ENCODE measurements at places on chromosomes 16 and 17. TPM values are rescaled to one million over a fixed set of nuclear protein-coding genes. Genes with fewer than 3 reads are reported as not detected.
A peak's percentile ranks its signal among the peaks of the same experiment; 100 is the strongest.

- DNase-seq = peak; percentile 25
These were observed 11.9 kb upstream of the RASD1 start for GRCh38 chr17:17508019-17508535.

The PDPK1 gene
- total RNA-seq = 73.3 TPM

DNA sequence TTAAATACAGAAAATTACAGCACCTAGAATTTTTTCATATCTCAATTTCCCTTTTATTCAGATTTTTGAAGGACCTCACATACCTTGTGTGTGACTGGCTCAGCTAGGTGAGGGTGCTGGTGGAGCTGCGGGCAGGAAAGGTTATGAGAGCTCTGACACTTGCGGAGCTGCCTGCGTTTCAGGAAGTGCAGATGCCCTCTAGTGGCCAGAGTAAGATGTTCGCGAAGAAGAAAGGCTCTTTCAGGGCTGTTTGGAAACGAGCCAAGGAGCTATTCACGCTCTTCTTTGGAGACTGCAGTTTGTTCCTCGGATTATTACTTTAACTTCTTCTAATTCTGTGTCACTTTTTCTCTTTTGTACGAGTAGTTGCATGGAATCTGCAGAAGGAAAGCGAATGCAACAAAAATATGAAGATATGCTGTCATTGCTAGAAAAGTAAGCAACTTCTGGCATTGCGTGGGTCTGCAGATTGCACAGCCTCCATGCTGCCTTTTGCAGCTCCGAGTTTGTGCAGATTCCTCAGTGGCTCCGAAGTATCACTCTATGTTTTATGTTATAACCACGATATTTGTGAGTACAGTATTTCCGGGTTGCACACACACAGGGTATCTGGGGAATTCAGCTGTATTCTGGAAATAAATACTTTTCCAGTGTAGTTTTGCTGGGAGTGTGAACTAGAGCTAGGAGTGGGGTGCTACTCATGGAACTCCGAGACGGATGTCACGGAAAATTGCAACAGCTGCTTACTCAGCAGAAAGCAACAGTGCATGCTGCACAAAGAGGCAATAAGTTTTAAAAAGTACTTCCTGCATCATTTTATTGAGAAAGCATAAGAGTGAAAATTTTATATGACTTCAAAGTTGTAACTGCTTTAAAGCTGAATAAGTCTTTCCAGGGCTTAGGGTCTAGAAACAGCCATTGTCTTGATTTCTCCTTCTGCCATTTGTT lies 46.3 kb downstream of the DNAH9 start:
- peak; percentile 87 for DNase-seq

DNA sequence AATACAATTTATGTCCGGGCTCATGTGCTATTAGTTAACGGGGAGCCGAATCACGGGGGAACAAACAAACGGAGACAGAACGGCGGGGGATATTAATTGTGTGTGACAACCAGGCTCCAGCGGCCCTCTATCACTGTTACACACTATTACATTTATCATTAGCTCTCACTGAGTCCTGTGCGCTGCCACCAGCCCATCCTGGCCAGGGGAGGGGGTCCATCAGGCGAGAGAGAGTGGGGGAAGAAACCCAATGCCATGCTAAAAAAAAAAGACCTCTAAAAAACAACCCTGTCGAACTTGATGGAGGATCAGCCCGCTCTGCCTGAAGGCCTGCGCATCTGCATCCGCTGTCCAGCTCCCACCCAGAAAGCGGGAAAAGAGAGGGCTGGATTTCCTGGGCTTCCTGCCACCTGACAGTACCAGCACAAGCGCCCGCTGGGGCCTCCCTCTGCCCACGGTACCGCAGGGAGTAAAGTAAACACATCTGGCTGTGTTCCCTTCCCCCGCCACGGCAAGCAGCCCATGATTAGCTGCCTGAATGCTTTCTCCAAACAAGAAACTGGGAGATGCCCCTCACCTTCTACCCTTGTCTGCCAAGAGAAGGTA lies 41.7 kb downstream of the PIPOX start:
- DNase-seq = no peak

DNA sequence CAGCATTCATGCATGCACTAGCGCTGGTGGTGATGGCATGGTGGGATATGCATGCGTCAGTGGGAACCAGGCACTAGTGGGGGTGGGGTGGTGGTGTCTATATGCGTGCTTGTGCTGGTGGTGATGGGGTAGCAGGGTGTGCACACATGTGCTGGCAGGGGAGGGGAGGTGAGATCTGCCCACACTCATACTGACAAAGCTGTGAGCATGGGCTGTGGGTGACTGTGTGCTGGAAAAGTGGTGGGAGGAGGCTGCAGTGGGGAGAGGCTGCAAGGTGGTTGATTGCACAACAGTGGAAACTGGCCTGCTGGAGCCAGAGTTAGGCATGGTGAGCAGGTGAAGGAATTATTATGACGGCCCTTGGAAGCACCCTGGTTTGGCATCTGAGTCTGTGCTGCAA lies 31.3 kb upstream of the TEKT1 start:
- no peak for DNase-seq

DNA sequence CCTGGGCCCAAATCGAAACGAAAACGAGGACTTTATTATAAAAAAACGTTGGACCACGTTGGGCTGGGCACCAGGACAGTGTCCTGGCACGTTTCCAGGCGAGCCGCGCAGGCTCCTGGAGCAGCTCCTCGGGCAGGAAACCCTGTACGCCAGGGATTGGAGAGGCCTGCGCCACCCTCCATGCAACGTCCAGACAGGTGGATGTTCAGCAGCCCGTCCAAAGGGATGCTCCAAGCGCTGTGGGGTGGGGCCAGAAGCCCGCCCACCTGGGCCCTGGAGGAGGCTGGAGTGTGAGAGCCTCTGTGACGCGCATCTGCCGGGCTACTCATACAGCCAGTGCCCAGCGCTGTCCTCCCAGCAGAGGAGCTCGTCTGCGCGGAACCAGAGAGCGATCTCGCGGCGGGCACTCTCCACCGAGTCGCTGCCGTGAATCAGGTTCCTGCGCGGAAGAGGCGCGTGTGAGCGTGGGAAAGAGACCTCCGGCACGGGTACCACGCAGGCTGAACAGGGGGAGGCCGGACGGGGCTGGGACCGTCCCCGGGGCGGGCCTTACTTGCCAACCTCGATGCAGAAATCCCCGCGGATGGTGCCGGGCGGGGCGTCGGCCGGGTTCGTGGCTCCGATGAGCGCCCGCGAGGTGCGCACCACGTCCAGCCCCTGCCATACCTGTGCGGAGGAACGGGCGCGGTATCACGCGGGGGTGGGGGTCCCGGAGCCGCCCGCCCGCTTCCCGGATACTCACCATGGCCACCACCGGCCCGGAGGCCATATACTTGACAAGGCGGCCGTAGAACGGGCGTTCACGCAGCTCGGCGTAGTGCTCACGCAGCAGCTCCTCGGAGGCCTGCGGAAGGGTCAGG lies 785 bp downstream of the NME3 start:
- DNase-seq = peak; percentile 75

DNA sequence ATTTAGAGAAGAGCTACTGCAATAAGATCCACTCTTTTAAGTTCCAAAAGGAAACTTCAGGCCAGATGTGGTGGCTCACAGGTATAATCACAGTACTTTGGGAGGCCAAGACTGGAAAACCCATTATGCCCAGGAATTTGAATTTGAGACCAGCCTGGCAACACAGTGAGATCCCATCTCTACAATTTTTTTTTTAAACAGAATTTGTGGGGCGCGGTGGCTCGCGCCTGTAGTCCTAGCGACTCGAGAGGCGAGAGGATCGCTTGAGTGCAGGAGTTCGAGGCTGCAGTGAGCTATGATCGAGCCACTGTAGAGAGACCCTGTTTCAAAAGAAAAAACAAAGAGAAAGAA lies 793 bp downstream of the COG7 start:
- DNase-seq = no peak
